ENCODE measurements at places on chromosomes 2 and 18. TPM values are rescaled to one million over a fixed set of nuclear protein-coding genes. Genes with fewer than 3 reads are reported as not detected.

The CNGA3 gene
- total RNA-seq = 0.30 TPM

DNA sequence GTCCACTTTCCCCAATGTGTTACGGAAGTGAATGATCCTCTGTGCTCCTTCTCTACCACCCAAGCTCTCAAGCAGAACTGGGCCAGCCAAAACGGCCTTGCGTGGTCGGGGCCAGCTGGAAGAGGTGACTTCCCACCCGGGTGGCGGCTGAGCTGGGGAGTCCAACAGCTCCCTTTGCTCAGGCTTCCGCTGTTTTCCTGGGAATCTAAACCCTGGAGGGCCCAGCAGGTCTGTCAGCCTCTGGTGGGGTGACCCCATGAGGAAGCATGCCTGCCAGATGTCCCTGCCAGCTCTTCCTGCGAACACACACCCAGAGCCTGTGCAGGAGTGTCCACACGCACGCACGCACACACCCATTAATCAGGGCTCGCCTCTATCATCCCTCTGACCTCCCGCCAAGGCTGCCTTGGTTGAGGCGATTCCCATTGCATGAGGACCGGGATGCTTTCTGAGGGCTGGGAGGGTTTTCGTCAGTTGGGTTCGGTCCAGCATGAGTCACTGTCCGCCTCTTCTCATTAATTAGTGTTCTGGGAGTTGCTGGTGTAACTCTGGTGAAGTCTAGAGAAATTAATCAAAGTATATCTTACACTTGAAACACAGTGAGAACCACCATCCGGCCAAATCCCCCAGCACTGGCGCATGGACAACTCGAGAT, 90.6 kb downstream of the TWIST2 start:
- peak; percentile 91 for DNase-seq

DNA sequence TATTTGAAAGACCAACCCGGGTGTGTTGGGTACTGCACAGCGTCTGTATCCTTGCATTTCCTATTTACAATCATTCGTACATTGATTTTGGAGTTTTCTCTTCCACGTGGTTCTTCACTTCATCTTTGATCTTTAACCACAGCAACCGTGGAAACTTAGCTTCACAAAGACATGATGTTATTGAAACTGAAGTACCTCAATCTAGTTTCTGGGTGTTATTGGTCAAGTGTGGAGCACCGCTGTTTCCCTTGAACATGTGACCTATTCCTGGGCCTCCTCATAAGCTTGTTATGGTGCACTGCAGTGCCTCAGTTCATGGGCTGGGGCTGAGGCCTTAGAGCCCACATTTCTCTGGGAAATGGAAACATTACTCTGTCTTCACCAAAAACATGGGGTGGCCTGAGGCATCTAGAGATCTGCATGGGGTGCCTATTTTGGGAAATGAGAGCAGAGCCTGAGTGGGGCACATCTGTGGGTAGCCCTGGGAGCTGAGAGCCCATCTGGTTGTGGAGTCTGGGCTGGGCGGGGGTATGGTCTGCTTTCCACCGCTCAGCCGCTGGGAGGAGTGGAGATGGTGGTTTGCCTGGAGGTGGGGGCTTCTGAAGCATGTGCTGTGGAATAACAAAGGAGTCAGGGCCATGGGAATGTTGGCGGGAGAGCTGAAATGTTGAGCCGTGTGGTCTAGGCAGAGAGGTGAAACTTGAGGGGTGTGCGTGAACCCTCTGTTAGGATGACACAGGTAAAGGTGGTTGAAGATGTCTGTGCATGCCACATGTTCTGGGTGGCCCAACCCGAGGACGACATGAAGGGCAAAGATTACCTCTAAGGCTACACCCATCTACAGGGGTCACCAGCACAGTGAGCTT, 37.4 kb downstream of the ZNF236 start:
- DNase-seq = no peak

DNA sequence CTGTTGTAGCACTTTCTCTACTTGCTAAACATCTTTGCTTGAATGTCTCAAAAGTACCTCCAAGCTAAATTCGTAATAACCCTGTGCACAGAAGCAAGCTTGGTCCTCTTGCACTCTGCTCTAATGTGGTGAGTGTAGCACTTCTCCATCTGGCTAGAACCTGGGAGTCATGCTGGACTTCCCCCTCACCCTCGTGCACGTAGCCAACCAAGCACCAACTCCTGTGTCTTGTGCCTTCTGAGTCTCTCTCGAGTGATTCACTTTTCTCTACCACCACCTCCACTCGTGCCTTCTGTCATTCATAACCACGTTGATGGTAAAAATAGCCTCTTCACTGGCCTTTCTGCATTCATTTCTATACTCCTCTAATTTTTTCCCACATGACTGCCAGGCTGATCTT, 91.9 kb upstream of the KCNE4 start:
- DNase-seq = no peak
